ENCODE measurements at places on chromosomes 5 and 9.

DNA sequence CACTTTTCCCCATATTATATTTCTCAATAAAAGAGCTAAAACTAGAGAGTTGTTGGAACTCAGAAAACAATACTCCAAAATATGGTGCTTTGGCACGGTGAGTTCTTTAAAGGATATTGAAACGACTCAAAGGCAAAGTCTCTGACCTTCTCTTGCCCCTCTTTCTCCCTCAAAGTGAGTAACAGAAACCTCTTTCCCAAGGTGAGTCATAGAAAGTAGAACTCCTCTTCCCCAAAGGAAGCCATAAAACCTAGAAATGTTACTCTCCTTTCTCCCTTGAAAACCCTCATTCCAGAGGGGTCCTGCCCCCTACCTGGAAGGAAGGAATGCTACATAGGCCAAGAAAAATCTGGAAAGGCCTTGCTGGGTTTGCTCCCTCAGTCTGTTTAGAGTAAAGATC, 47.5 kb downstream of the RAPGEF6 start:
- DNase-seq = peak; percentile 34

DNA sequence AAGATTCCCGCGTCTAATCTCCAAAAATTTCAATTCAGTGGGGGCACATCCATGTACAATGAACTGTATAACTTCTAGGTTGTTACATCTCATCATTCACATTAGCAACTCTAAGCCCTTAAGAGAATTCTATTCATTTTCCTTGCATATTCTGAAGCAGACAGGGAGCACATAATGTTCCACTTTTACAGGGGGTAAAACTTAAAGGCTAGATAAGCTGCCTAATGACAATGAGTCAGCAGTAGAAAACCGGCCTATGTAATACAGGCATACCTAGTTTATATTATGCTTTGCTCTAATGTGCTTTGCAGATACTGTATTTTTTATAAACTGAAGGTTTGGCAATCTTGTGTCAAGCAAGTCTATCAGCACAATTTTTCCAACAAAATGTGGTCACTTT, 40.4 kb downstream of the PTAR1 start:
- DNase-seq = no peak

DNA sequence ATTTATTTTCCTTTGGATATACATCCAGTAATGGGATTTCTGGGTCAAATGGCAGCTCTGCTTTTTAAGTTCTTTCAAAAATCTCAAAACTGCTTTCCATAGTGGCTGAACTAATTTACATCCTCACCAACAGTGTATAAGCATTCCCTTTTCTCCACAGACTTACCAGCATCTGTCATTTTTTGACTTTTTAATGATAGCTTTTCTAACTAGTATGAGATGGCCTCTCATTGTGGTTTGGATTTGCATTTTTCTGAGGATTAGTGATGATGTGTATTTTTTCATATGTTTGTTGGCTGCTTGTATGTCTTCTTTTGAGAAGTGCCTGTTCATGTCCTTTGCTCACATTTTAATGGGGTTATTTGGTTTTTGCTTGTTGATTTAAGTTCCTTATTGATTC, 90.0 kb upstream of the HMHB1 start:
- no peak for DNase-seq

GRCh38 chr5:69517763-69518212, 25.2 kb downstream of the OCLN start:
- peak; percentile 68 for DNase-seq

DNA sequence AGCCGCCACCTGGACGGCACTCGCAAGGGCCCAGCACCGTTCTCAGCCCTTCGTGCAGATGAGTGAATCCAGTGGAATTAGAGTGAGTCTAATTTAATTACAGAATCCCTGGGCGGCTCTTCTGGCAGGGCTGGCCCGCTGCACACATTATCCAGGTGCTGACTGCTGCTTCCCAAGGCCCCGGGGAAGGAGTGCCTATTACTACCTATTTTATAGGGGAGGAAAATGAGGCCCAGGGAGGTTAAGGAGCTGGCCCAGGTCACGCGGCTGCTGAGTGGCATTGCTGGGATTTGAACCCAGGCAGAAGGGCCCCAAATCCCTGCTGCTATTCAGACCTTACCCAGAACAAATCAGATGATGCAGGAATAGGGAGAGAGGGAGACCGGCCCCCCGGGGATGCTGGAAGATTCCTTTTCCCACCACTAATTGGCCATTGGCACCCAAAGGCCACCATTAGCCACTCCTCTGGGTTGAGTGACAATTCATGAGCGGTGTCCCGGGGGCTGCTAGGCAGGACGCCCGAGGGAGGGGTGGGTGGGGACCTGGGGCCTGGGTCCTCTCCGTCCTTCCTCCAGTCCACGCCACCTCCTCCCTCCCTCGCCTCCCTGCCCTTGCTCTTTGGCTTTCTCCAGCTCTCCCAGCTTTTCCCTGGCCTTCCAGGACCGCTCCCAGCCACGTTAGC, 10.3 kb upstream of the QRFP start:
- DNase-seq = no peak

DNA sequence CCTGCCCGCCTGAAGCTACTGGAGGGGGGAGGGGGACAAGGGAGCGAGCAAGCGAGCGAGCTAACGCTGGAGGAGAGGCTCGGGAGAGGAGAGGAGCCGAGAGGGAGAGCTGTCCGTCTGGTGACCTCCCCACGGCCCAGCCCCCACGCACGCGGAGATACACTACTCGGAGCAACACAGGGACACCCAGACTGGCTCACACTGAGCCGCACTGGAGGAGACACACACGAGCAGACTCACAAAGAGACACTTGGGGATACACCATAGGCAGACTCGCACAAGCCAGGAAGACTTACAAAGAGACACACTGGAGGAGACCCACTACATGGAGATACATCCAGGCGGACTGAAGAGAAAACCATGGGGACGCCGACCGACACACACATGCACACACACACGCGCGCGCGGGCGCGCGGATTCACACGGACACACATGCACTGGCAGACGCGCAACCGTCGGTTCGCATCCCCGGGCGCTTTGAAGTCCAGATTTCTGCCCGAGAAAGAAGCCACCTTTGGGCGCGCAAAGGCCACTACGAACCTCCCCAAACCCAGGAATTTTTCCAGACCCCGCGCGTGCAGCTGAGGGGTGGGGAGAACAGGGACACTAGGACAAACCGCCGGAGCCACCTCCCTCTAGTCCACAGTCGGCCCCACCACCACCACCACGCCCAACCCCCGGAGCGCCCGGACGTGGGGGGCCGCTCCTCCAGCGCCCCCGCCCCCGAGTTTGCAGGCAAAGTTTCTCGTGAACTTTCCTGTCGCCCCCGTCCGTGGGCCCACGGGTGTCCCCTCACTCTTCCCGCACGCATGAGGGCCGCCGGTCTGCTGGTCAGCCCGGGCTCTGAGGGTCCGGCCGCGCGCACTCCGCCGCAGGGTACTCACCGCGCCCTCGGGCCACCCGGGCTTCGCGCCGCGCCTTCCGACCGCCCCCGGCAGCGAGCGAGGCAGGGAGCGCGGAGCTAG, 571 bp downstream of the CNTFR start:
- DNase-seq = no peak

DNA sequence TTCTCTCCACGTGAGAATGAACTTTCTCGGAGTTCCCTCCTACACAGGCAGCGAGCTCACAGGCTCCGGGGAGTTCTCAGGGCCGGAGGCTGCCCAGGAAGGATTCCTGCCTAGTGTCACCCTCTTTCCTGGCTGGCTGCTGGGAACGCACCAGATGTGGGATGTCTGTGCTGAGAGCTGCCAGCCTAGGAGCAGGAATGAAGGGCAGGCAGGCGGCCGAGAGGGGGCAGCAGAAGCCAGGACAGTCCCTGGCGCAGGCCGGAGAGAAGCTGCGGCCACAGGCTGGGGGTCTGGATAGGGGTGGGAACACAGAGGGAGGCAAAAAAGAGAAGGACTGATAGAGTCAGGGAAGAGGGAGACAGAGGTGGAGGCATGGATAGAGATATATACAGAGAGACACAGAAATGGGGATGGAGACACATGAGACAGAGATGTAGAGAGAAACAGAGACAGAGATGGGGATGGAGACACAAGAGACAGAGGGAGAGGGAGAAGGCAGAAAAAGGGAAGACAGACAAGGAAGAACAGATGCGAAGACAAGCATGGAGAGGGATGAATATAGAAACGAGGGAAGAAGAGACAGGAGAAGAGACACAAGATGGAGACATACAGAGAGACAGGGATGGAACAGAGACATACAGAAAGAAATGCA, 25.3 kb upstream of the ENHO start:
- peak; percentile 53 for DNase-seq

DNA sequence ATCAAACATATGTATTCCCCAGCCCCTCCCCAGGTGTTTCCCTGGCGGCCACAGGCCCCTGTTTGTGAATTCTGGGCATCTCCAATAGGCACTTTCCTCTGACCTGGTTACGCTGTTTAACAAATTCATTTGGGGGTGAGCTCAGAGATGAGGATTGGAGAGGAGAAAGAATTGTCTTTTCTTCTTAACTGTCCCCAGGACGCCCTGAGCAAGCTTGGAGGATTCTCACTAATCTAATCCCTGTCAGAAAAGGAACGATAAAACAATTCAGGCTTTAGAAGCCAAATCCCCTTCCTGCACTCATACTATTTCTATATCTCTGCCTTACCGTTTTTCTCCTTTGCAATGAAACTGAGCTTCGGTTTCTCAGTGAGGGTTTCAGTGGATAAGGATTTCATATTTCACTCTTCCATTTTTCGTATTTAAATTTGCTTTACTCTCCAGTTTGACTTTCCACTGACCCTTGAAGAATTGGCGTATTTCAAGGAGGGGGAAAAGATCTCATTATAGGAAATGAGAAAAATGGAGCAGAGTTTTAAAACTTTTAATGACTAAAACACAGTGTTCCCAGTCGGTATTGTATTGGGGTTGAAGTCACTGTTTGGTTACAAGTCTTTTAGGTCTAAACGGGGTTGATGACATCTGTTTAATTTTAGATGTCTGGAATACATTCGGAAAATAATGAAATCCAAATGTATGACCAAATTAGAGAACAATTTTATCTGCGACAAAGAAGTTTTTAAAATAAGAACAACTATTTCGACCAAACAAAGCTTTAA, 180.1 kb downstream of the MACROH2A1 start:
- DNase-seq = no peak

- no peak for DNase-seq
These were observed 21.7 kb upstream of the FAT2 start for GRCh38 chr5:151612689-151613427.

DNA sequence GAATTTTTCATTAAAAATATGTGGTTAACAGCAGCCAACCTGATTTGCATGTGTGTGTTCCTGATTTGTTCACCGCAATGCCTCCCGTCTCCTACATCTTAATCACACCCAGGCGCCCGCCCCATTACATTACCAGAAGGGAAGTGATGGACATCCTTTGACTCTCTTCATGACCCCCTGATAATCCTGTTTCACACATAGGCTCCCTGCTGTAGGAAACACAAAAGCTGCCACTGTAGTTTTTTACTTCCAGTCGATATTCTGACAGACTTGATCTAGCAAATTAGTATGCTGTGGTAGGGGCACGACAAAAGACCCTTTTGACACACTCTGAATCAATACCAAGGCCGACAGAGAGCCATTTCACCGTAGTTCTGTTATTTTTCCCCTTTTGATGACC, 287.8 kb upstream of the ISL1 start:
- no peak for DNase-seq

DNA sequence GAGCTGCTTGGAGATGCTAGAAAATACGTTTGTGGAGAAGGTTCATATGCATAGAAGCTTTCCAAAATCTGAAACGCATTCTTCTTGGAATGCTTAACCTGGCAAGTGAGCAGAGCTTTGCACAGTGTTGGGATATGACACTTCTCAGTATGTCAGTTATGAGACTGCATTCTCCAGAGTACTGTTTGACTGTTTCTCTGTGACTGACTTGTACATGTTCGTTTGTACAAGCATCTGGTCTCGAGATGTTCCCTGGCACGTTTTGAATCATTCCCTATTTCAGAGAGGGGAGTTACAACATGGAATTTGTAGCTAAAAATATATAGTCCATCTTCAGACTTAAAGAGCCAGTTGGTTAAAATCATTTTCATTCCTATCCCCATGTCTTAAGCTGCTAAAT, 272.4 kb downstream of the ARRDC3 start:
- DNase-seq = no peak

DNA sequence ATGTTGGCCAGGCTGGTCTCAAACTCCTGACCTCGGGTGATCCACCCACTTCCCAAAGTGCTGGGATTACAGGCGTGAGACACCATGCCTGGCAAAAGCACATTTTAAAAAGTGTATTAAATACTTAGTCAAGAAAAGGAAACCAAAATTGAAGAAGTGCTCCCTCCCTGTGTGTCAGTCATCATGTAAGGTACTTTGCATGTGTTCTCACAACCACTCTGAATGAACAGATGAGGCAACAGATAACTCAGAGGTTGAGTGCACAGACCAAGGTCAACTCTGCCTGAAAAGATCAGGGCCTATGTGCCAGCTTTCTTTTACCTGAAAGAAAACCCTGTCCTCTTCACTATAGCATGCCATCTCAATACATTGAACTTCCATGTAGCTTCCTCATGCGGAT, 289.7 kb downstream of the MRPS30 start:
- DNase-seq = no peak

GRCh38 chr9:68429631-68430030, 73.2 kb downstream of the PGM5 start:
- no peak for DNase-seq

DNA sequence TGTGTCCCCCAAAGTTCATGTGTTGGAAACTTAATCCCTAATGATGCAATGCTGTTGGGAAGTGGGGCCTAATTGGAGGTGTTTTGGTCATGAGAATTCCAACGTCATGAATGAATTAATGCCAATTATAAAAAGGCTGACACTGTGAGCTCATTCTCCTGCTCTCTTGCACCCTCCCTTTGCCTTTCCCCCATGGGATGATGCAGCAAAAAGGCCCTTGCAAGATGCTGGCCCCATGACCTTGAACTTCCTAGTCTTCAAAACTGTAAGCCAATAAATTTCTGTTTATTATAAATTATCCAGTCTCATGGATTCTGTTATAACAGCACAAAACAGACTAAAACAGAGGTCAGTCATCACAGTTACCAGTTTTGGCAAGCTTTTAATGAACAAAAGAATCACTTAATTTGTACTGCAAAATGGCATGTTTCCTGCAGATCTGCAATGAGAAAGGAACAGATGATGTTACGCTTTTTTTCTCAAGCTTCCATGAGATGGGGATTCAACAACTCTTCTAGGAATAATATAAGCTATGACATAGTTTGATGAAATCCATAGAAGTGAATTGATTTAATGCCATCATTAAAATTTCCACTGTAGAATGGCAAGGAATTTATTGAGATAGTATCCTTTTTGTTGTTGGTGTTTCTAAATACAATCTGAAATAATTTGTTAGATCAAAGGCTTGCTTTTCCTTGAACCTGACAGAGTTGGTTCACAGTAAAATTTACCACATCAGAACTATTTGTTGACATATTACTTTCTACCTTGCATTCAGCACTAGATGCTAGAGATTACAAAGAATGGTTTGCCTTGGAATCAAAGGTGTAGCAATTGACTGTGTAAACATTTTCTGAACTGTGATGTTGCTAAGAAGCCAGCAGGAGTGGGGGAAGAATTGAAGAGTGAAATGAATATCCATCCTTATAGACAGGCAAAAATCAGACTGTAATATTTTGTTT, 29.3 kb upstream of the RFK start:
- DNase-seq = no peak

DNA sequence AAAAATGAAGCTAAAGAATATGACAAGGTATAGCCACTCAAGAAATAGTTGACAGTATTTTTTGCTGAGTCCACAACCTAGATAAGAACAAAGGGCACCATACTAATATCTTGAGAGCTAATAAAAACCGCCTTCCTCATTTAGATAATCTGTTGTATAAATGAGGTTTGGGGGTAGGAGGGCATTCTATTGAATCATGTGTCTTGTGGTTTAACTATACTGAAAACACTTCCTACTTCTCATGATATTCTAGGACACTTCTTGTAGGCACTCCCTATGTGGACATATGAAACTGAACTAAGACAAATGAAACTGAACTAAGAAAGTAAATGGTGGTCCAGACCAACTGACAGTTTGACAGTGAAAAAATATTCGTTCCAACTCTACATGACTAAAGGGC, 1268.5 kb upstream of the C9orf72 start:
- DNase-seq = no peak

All from fibroblast of skin of back (primary cell).